Stimulated activated CD8-positive, alpha-beta memory T cell treated with anti-CD3 and anti-CD28 coated beads, Interleukin-4, amount 100 ng/mL, for 4 hours (primary cell): ENCODE measurements at places on chromosomes 7 and 10.

DNA sequence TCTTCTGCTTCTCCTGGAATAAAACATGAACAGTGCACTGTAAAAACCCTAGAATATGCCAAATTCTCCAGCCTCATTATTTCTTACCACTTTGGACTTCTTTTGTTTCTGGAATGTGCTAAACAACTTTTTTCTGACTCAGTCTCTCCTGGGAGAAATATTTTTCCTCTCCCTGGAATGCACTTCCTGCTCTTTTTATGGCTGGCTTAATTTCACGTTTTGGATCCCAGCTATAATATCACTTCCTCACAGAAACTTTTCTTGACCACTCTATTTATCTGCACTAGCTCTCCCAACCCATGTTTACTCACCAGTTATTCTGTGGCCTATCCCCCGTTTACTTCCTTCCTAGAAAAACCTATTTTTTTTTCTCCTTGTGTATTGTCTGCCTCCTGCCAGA is 26.7 kb downstream of the ABCB5 start:
- no peak for DNase-seq

DNA sequence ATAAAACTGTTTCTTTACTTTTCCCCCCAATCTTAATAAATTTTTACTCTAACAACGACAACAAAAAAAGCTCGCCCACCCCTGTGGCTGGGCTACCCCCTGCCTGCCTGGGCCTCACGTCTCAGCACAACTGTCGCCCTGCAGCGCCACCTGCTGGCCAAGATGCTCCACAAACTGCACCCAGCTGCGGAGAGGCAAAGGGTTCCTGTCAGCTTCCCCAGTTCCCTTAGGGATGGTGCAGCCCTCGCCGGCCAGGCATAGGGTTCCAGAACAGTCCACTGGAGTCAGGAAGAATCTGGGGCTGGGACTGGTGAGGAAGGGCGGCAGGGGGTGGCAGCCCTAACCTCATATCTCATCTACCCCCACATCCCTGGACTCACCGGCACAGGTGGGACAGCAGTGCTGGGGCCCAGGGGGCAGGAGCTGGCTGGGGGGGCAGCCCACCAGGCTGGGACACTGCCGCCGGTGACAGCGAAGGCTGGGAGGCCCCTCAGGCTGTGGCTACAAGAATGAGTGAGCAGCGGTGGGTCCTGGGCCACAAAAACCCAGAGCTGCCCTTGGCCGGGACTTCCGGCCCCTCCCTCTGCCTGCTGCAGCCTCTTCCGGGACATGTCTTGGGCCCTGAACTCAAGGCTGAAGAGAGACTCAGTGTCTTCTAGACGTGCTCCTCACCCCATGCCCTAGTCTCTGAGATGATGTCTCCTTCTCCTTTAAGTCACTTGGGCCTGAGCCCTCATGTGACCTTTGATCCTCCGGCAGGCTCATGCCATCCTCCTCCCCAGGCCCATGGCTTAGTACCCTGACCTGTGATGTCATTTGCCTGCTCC is 21.2 kb downstream of the ATP6V1F start:
- DNase-seq: peak; percentile 56

- DNase-seq: no peak
These were observed 180.3 kb upstream of the GRB10 start for GRCh38 chr7:50962962-50963374.

DNA sequence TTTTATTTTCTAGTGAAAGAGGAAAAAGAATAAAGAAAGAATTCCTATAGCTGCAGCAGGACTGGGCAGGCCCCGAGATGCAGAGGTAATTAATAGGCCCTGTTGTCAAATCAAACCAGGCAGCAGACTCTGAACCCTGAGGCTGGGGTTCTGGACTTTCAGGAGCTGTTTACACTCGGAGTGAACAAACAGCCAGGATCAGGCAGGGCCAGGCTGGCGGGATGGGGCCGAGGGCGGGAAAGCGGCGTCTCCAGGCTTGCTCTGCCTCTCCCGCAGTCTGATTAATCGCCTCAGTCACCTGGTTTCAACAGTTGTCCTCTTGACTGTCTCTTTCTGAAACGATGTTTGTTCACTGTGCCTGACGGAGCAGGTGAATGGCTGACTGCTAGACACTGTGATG is 675.4 kb upstream of the FOXK1 start:
- no peak for DNase-seq

GRCh38 chr10:125609859-125610258 is 73.1 kb downstream of the TEX36 start:
- no peak for DNase-seq

DNA sequence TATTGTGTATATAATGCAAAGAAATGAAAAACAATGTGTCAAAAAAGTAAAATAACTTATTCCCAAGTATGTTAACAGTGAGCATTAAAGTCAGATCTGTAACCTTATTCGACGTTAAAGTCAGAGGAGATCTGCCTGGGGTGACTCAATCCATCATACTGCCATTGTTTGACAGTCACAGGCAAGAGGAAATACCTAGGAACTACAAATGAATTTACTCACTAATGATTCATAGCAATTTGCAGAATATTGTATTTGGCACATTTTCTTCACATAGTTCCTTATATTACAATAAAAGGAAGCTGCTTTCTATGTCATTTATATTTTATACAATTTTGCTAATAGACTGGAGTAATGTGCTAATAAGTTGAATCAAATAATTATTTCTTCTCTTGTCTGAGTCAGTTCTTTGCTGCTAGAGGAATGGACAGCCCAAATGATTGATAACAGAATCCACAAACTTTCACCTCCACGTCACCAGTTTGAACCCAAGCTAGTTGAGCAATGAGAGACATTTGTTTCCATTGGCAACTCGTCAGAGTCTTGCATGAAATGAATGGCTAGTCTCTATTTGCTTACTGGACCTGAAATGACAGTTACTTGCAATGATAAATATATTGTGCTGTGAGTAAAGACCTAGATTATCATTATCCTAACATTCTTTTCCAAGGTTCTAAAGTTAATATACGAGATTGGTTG is 48.5 kb upstream of the TMEM106B start:
- no peak for DNase-seq

GRCh38 chr10:110783509-110784107 is 88.1 kb upstream of the PDCD4 start:
- peak; percentile 46 for DNase-seq

DNA sequence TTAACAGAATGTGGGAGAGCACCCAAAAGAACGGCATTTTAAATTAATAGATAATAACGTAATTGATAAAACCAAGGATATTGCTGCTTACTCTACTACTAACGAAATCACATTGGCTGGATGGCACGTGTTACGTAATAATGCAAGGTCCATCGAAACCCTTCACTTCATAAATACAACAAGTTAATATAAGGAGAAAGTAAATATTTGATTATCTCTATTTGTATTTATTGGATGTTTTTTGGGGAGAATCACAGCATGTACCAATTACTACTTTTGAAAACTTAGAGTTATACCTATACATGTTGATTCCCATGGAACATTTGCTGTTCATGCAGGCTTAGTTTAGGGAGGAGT is 1.6 kb downstream of the PRKG1 start:
- no peak for DNase-seq

DNA sequence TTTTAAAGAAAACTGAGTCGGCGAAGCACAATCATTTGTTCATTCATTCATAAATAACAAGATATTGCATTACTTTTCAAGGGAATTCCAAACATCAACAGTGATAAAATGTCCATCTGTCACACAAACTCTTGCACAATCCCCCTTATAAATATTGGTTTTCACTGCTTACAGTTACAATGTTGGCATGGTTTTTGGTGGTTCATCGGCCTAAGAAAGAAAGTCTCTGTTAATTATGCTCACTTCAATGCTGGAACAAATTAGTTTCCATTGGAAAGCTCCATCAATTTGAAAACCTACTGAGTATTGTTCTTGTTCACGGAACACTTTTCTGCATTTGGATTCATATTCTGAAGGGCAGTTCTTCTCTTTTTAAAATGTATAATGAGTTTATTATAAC is 188.5 kb downstream of the JAZF1 start:
- DNase-seq: no peak

DNA sequence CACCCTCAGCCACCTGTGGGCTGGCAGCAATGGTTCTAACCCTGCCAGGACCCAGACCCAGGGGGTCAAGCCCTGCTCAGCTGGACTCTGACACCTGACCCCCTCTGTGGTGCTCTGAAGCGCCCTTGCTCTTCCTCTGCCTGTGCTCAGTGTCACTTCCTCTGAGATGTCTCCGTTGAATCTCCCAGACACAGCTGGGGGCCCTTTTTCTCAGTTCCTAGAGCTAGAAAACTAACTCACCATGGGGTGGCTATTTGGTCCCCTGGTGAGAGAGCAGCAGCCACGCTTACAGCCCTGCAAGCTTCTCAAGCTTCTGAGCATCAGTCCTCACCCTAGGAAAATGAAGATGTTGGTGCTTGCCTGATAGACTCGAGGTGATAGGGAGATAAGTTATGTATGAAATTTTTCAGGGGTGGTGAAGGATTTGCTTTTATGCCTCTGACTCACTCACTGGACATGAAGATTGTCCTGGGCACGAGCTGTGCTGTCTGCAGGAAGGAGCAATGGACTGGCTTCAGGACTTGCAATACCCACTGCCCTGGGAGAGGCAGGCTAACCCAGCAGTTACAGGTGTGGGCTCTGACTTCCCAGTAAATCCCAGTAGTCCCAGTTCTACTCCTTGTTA is 29.6 kb downstream of the COL13A1 start:
- no peak for DNase-seq

GRCh38 chr7:100745184-100745583 is 11.8 kb downstream of the ZAN start:
- no peak for DNase-seq

DNA sequence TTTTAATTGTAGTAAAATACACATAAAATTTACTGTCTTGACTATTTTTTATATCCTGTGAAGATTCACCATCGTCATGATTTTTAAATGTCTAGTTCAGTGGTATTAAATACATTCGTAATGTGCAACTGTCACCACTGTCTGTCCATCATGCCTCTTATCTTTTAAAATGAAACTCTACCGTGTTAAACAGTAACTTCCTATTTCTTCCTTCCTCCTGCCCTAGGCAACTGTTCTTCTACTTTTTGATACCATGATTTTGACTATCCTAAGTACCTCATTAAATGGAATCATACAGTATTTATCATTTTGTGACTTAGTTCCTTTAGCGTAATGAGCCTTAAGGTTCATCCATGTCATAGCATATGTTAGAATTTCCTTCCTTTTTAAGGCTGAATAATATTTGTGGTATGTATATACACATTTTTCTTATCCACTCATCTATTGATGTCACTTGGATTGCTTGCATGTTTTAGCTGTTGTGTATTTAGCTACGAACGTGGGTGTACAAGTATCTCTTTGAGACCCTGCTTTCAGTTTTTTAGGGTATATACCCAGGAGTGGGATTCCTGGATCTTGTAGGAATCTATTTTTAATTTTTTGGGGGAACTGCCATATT is 13.5 kb downstream of the SLK start:
- DNase-seq: no peak

GRCh38 chr7:106318482-106318881 is 33.7 kb upstream of the NAMPT start:
- no peak for DNase-seq

GRCh38 chr7:19009936-19010280 is 107.5 kb downstream of the TWIST1 start:
- no peak for DNase-seq

GRCh38 chr10:29102233-29102632 is 186.6 kb upstream of the LYZL1 start:
- no peak for DNase-seq

GRCh38 chr7:155164316-155164715 is 94.2 kb downstream of the HTR5A start:
- no peak for DNase-seq

DNA sequence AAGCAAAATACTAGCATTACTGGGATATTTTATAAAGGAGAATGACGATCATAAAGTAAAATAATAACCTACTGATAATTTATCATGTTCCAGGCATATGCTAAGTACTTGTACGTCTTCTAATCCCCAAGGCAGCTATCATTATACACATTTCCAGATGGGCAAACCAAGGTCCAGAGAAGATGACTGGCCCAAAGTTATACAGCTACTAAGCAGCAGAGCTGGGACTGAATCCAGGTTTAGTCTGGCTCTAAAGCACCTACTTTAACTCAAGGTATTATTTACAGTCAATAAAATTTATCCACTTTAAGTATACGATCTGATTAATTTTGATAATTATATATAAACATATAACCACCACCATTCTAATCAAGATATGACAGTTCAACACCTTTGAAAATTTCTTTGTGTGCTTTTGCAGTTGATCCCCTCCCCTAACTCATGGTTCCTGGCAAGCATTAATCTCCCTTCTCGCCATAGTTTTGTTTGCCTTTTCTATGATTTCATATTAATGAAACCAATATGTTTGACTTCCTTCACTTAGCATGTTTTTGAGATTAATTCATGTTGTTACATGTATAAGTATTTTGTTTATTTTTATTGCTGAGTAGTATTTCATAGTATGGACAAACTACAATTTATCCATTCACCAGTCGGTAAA is 126.7 kb downstream of the CPEB3 start:
- no peak for DNase-seq
